NCI-H1436 treated with DMSO at 0.1 percent for 48 hours (cell line): ENCODE measurements at places on chromosomes 1 and 21.

- no peak for DNase-seq
Measured at GRCh38 chr1:178531887-178532286, 19.0 kb downstream of the TEX35 start.

GRCh38 chr21:38544661-38545060 is 46.4 kb upstream of the ERG start:
- DNase-seq, result no peak

DNA sequence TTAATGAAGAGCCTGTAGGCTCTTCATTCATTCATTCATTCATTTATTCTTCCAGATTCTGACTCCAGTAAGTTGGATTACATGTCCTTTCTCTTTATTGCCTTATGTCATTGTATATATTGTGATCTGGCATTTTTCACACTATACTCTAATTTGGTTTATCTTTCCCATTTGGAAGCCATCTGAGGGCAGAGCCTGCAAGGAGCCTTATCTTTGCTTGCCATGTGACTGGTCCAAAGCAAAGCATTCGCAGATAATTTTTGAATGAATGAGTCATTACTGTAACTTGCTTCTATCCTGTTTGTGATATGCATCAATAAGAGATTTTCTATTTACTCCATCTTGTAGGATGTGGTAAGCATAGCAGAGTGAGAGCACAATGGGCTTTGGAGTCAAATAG is 108.4 kb upstream of the DAB1 start:
- DNase-seq, result no peak

GRCh38 chr1:198030682-198031081 is 113.5 kb downstream of the LHX9 start:
- no peak for DNase-seq

DNA sequence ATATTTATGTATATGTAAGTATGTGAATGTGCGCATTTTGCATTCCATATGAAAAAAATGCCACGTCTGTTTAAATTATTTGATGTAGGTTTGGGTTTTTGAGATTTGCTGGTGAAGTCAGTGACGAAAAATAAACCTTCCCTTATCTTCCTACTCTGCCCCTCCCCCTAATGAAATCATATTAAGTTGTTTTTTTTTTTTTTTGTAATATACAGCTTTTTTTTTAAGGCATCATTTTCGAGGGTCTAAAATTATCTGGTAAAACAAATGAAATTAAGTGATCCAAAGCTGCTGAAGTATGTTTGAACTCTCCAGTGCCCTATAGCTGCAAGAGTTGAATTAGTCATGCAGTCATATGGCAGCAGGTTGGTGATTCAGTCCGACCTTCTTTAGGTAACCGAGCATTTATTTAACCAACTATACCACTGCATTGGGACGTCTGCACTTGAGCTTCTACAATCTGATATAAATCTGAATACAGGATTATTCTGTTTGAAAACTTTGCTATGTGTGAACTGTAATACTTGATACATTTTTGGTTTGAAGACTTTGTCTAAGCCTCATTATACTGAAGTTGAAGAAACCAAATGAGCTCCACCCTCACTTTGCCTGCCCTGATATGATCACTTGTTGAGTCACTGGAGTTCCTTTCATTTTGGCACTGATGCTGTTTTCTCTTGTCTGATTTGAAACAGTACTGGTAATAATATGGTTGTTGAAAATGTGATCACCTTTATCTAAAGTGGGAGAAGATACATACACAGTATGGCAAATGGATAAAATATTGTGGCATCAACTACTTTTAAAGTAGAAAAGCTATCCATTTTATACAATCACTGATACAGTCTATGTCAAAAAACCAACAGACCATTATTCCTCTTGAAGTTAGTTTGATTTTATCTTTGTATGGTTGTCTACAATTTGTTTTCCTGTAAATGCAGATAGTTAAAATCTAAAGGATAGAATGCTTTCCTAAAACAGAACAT is 11.7 kb downstream of the PDIK1L start:
- DNase-seq, result no peak

GRCh38 chr1:222339376-222339947 is 208.4 kb downstream of the HHIPL2 start:
- DNase-seq, result no peak

- DNase-seq, result no peak
Measured at GRCh38 chr1:30848130-30848529, 60.4 kb downstream of the SDC3 start.

DNA sequence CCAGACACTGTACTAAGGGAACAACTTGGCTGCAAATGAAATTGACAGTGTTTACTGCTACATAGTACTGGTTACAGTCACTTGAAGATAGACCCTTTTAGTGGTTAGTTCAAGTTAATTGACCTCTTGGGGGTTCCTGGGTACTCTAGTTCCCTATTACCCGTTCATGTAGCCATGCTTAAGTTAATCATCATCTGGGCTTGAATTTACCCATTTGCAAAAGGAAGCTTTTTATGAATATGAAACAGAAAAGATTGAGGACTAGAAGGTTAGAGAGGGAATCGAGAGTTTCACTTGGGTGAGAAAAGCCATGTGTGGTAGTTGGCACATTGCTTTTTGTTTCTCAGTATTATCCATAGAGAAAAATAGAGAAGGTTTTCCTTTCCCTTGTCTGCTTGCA is 2.7 kb downstream of the MIA3 start:
- no peak for DNase-seq

GRCh38 chr21:41678924-41679318 is 87.9 kb downstream of the RIPK4 start:
- peak; percentile 67 for DNase-seq

DNA sequence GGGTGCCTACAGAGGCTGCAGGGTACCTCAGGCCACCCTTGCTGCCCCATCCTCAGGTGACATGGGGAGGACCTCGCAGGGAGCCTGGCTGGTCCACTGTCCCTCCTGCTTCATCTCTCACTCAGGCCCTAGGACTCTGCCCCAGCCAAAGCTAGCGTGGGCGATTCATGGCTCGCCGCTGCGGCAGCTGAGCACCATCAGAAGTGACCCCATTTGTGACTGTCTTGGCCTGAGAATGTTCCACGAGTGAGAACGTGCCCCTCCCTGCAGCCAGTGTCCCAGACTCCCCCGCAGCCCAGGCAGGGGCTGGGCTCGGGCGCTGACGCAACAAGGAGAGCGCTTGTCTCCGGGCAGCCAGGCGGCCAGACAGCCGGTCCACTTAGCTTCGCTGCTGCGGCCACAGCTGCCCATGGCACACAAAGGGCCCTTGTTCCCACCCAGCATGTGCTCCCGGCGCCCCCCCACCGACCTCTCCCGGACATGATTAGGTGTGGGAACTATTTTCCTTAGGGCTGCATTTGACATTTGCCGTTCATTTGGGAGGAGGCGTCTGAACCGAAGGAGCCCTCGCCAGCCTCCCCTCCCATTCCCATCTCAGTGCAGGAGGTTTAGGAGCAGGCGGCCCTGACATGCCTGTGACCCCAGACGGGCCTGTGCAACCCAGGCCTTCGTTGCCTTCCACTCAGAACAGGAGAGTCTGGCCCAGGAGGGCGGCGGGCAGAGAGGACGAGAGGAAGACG is 19.3 kb upstream of the POFUT2 start:
- no peak for DNase-seq

- DNase-seq, result no peak
Measured at GRCh38 chr1:39650431-39650830, 11.0 kb upstream of the HEYL start.

- DNase-seq, result no peak
Measured at GRCh38 chr1:58735586-58735985, 35.7 kb upstream of the MYSM1 start.

GRCh38 chr21:41972511-41973205 is 18.8 kb upstream of the C2CD2 start:
- DNase-seq, result no peak
